CD4-positive, alpha-beta T cell treated with Interleukin-15 for 4 hours (primary cell): ENCODE measurements at places on chromosomes 1 and 21.

DNA sequence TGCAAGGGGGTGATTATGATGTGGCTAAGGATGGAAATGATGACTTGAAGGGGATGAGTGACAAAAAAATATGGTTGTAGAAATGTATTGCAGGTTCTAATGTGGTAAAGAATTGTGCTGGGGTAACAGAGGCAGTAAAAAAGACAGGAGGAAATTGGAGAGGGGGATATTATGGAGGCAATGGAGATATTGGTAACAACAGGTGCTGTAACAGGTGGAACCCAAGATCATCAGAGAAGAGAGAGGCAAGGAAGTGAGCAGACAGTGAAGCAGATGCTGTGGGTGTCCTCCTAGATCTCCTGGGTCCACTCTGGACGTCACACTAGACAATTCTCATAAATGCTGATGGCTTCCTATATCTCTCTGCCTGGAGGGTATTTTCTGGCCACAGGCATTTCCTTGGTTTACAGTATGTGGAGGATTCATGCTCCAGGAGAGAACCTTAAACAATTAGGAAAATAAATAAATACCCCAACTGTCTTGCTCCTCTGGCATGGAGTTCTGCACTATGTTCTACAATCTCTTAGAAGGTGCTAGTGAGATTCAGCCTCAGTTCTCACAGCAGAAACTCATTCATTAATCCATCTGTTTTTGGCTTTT is 620.3 kb upstream of the PLXNA2 start:
- no peak for DNase-seq

- no peak for DNase-seq
Observed at GRCh38 chr1:230122366-230123279, 55.6 kb downstream of the GALNT2 start.

GRCh38 chr1:73781251-73781650 is 416.7 kb downstream of the LRRIQ3 start:
- no peak for DNase-seq

DNA sequence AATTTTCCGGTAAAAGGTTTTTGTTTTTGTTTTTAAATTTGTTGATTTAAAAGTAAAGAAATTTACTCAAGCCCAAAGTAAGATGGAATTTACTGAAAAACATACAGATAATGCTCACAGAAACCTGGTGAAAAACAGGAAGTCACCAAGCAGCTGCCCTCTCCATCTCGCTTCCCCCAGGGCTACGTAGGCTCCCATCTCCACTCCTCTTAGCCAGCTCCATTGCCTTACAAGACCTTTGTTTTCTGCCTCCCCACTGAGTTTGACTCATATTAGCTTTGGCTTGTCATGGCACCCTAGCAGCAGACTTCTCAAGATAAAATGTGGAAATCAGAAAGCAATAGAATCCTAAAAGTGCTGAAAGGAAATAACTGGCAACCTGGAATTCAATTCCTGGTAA is 57.9 kb downstream of the PHTF1 start:
- DNase-seq, result no peak

DNA sequence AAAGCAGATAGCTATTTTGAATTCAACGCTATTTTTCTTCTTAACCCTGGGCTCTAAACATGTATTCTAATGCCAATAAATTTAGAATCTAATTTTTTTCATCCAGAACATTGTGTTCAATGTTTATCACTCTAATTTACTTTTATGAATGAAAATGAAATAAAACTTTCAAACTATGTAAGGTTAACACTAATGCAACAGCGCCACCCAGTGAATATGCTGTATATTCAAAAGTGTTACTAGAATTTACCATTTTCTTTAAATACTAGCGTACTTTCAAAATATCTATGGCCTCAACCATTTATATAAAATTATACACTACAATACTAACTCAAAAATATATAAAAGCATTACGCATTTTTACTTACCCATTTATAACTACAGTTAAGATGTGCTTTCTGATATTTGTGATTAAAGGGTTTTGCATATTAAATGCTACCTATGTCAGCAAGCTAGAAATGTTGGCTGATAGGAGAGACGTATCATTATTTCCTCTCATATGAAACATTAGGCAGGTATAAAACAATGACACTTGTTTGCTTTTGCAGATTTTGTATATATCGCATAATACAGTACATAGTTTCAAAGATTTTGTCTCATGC is 5.9 kb upstream of the NUF2 start:
- peak; percentile 41 for DNase-seq

- DNase-seq, result no peak
Observed at GRCh38 chr1:155910621-155911121, 478 bp downstream of the RIT1 start.

DNA sequence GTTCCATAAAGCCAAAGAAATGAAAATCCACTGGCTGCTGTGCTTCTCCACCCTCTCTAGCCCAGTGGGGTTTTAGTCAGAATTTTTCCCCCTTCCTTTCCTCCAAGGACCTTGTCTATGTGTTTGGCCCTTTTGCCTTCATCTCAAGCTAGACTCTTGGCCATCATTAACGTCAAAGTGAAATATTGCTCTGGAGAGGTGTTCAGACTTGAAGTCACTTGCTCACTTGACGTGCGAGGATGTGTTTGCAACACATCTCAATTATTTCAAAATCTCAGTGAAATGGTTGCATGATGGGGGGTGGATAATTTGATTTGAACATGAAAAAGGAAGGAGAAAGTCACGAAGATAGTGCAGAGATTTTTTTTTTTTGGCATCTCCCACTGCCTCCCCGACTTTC is 13.6 kb downstream of the EVA1C start:
- no peak for DNase-seq

DNA sequence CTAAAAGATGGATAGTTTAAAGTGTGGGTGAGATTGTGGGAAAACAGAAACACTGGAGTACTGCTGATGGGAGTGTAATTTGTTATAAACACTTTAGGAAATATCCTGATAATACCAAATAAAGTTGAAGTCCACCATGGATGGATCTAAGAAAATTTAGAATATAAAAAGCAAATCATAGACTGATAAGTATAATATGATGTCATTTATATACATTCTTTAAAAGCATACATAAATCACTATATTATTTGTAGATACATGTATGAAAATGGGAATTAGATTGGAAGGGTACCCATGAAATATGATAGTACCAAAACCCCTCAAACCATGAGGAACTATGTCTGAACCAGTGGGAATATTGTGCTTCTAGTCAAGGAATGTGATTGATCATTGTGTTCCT is 7.9 kb downstream of the ZMPSTE24 start:
- no peak for DNase-seq

DNA sequence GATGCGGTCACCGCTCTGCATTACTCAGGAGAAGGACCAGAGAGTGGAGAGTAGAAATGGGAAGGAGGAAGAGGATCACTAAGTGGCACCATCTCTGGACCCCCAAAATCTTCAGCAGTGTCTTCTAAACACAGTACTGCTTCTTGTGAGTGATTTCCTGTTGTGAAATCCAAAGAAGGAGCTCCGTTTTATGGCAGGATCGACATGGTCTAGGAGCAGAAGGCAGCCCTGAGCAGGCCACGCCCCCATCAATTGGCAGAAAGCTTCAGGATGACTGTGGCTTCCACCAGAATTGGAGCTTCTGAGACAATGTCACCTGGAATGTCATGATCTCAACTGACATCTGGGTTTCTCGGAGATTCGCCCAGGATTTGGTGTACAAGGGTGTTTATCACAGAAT is 171.5 kb downstream of the ADSS2 start:
- no peak for DNase-seq

- DNase-seq, result no peak
Observed at GRCh38 chr1:50917138-50918137, 42.6 kb downstream of the FAF1 start.

GRCh38 chr1:100629391-100629790 is 90.2 kb upstream of the VCAM1 start:
- no peak for DNase-seq

- DNase-seq, result no peak
Observed at GRCh38 chr21:43824333-43825241, 35.2 kb downstream of the RRP1 start.

DNA sequence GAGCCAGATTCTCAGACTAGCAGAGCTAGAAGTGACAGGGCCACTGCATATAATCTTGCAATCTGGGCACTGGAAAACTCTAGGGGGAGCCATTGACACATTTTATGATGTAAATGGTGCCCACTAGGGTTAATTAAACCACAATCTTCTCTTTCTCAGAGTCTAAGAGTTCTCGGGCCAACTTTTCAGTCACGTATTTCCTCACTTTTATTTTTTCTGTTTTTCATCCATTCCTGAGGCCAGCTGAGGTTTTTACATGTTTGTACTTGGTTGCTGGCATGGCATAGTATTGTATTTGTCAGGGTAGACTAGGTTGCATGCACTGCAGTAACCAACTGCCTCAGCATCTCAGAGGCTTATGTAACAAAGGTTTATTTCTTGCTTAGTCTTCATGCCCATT is 138.2 kb downstream of the ZNF326 start:
- DNase-seq, result no peak

- no peak for DNase-seq
Observed at GRCh38 chr1:211281320-211282022, 22.3 kb downstream of the RCOR3 start.

GRCh38 chr1:230541306-230541705 is 101.0 kb upstream of the COG2 start:
- no peak for DNase-seq

DNA sequence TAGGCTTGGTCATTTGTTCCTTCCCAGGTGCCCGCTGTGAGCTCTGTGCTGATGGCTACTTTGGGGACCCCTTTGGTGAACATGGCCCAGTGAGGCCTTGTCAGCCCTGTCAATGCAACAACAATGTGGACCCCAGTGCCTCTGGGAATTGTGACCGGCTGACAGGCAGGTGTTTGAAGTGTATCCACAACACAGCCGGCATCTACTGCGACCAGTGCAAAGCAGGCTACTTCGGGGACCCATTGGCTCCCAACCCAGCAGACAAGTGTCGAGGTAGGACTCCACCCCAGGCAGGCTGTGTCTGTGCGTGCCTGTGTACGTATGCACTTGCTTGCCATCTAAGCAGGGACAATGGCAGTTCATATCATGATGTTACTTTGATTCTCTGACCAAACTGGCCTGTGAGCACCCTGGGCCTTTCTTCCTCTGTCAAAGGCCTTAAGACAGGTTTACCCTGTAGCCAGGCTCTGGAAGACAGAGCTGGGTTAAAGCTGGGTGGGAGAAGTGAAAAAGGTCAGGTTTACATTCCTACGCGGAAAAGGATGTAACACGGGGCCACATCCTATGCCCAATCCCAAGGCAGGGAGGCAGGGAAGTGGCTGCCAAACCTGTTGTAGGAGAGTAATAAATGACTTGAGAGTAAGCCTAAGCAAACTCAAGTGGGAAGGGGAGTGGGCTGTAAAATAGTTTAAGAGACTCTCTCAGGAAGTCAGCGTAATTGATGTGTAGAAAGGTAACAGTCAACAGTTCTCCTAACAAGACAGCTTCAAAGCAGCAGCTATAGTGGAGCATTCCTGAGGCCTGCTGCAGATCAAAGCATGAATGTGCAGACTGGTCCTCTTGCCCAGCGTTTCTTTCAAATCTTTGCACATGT is 42.5 kb downstream of the LAMC2 start:
- DNase-seq, result no peak

- no peak for DNase-seq
Observed at GRCh38 chr1:116516631-116517030, 54.2 kb downstream of the CD58 start.

DNA sequence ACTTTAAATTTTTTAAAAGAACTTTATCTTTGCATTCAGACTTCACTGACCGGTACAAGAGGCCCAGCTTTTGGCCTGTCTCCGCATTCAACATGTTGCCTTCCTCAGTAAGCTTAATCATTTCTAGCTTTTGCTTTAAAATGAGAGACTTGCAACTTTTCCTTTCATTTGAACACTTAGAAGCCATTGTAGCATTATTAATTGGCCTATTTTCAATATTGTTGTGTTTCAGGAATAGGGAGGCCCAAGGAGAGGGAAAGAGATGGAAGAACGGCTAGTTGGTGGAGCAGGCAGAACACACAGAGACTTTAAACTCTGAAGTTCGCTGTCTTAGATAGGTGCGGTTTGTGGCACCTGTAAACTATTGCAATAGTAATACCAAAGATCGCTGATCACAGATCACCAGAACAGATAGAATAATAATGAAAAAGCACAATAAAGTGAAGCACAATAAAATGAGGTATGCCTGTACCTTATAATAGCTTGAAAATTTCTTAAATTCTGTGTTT is 31.4 kb downstream of the RABGAP1L start:
- no peak for DNase-seq

DNA sequence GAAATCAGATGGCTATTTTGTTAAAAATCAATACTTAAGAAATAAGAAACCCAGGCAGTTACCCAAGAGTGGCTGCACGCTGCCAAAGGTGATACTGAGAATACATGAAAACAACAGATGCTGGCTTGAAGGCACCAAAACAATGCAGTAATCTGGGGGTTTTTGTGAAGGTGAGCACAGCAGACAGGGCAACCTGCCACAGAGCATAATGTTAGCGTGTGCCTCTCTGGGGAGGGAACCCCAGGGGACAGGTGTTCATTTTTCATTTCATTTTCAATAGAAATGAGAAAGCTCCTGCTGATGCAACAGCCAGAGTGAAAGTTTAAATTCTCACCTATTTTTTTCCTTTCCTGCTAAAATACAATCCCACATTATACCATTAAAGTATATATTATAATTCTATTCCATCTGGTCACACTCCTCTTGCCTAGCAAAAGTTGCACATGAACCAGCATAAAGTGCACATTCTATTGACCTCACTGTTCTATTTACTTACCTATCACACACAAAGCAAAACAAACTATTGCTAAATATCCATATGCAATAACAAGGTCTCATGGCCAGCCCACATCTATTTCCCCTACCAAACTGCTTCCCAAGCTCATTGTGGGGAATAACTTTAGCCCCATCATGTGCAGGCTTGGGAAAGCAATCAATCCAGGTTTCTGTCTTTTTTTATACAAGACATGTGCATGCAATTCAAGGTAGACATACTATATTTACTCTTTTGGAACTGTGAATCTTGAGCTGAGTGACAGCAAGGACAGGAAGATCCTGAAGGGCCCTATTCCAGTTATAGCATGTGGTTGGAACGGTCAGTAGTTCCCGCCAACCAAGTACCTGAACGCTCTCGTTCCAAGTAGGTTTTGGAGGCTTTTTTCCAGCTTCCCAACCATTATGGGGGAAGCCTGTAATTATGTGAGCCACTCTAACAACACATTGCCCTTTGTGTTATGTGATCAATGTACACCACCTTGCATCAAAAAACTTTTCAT is 173.6 kb downstream of the RERE start:
- DNase-seq, result no peak

DNA sequence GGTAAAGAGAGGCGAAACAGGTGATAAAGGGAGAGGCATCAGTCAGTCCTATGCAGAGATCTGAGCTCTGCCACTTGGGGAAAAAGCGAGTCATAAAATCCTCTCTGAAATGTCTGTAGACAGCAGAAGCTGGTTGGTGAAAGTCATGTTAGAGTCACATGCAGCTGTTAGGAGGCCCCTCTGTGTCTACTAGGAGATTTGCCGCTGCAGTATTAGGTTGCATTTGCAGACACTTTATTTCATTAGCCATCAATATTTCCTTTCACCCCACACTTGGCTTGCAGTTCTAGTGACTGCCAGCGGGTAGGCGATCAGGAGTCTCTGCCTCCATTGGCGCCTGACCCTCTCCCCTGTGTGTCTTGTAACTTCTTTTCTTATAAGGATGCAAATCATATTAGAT is 16.2 kb downstream of the ATP1A4 start:
- no peak for DNase-seq
